IPS DF 6.9 (cell line): ENCODE measurements at places on chromosomes 1 and 21.

- DNase-seq: no peak
These were observed 219.5 kb downstream of the ZP4 start for GRCh38 chr1:237671262-237671661.

DNA sequence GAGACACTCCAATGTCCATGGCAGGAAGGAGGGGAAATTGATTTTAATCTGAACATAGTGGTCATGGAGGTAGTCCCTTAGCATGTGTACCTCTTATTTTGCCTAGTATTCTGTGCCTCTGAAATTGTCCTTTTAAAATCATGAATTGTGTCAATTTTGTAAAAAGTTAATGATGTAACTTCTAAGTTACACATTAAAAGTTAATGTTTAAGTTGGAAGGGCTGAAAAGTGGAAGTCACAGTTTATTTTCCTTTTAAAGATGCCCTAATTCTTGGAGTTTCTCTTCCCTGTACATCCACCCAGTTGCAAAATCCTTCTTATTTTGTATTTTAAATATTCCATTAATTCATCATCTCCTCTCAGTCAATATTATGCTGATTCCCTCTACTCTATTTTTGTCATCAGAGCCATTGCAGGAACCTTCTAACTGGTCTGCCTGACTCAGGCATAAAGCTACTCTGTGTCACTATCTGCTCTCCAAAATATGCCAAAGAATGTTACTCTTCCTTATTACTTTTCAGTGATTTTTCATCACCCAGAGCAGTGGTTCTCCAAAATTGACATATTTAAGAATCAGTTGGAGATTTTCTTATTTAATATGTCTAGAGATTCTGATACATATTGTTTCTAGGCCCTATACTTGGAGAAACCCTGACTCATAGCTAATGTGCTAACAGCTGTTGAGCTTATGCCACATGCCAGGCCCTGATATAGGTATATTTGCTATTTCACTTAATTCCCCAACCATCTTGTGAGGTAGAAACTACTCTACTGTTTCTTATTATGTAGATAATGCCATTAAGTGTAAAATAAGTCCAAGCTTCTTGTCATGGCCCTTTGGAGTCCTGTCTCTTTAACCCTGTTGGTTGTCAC, 5.1 kb downstream of the HOOK1 start:
- DNase-seq: no peak

GRCh38 chr1:235402457-235403200, 35.4 kb downstream of the TBCE start:
- no peak for DNase-seq

DNA sequence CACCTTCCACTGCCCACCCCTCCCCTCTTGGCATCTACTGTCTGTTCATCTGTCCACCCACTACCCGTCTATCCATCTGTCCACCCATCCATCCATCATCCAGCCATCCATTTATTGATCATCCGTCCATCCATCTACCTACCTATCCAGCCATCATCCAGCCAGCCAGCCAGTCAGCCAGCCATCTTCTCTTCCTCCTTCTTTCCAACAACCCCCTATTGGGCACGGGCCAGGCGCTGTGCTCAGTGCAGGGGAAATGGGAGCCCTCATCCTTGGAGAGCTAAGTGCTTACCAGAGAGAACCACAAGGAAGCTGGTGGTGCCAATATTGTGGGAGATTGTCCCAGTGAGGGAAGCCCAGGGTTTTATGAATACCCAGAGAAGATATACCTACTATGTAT, 51.7 kb upstream of the TMEM51 start:
- no peak for DNase-seq

DNA sequence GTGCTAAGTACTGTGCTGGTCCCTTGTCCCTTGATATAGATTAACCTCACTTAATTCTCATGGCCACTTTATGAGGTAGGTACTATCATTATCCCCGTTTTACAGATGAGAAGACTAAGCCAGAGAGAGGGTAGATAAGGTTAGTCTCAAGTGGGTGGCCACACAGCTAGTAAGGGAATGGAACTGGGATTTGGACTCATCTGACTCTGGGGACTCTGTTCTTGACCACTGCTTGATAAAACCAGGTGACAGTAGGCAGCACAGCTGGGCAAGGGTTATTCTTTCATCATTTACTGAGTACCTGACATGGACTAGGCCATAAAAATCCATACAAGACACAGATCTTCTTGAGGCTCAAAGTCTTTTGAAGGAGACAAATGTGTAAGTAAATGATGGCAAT, 37.2 kb upstream of the PPP2R5A start:
- DNase-seq: no peak

DNA sequence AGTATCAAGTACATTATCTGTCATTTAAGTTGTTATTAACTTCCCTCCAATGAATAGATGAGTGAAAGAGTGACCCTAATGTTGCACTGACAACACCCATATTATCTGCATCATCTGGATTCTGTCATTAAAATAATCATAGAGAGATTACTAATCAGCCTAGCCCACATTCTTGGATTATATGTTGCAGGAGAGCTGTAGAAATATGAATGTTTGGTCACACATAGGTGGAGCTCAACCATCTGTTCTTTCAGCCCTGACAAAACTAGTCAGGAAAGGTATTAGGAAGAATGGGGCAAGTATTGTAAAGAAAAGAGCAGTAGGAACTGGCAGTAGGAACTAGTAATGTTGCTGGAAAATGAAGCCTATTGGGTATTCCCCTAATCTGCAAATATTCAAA, 15.4 kb downstream of the FLG2 start:
- DNase-seq: no peak

DNA sequence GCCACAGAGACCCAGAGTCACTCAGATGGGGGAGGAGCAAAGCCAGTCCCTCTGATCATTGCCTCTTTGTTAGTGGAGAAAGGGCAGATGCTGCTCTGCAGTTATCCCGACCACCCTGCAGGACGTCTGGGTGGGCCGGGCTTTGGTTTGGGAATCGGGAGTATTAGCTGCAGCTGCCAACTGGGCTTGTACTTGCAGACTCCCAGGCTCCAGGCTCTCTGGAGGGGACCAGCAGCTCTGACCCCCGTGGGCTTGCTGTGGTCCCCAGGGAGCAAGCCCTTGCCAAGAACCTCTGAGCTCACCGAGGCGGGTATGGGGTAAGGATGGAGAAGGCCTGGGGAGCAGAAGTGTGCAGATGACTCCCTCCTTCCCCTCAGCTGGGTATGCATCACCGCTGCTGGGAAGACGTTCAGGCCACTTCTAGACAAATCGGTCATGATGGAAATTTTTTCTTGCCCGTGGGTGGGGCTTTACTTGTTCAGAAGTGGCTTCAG, 21.6 kb downstream of the MAPKAPK2 start:
- DNase-seq: no peak

DNA sequence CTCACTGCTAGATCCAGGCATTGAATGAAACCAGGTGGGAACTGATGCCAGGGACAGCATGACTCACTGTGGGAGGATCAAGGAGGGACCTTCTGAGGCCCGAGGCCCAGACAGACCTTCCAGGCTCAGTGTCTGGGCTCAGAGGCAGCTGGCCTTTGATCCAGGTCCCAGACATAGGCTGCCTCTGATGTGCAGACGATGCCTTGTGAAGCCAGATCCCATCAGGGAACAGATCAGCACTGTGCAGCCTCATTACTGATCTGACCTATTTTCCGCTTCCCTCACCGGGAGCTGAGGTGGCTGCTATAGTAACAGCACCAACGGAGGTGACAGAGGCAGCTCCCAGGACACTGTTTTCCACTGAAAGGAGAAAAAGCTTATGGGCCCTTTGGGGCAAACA, 399.5 kb downstream of the MATN1 start:
- no peak for DNase-seq

GRCh38 chr1:15876357-15877055, 29.0 kb downstream of the SPEN start:
- peak; percentile 33 for DNase-seq

DNA sequence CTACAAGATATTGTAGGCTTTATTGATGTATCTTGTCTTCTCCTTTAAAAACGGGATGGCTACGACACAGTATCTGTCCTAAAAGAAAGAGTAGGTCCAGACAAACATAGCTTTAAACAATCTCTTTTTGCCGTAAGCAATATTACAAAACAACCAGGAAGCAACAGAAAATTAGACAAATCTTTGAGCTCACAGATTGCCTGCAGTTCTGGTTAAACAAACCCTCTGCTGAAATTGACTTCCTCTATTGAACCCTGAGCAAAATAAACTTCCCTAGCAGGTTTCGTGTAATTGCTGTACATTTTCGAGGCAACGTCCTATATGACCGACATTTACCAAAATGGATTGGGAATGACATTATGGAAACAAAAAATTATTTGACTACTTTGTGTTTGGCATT, 50.6 kb downstream of the CHML start:
- no peak for DNase-seq
